Activated T-cell treated with anti-CD3 and anti-CD28 coated beads, Interleukin-2, amount 50 U/mL, for 48 hours (primary cell): ENCODE measurements at places on chromosomes 7 and 10.
A peak's percentile ranks its signal among the peaks of the same experiment; 100 is the strongest.

GRCh38 chr7:66539902-66540375 is 88.7 kb upstream of the KCTD7 start:
- no peak for DNase-seq

- no peak for DNase-seq
These were observed 91.6 kb downstream of the ELMO1 start for GRCh38 chr7:37356911-37357636.

DNA sequence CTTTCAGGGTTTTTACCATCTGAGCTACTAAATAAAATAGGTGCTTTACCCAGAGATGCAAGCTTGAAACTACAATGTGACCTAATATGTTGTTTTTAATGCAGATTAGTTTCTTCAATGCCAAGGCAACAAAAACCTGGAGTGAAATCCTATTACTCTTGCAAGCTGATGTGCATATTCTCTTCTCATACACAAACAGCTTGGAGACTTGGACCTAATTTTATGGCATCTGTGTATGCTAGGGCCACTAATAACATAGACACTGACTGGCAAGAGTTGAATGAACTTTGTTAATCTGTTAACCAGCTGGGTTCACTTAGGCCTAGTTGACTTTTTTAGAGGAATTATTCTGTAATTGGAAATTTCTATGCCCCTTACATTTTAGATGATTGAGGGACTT is 23.4 kb upstream of the SMIM30 start:
- DNase-seq: no peak

DNA sequence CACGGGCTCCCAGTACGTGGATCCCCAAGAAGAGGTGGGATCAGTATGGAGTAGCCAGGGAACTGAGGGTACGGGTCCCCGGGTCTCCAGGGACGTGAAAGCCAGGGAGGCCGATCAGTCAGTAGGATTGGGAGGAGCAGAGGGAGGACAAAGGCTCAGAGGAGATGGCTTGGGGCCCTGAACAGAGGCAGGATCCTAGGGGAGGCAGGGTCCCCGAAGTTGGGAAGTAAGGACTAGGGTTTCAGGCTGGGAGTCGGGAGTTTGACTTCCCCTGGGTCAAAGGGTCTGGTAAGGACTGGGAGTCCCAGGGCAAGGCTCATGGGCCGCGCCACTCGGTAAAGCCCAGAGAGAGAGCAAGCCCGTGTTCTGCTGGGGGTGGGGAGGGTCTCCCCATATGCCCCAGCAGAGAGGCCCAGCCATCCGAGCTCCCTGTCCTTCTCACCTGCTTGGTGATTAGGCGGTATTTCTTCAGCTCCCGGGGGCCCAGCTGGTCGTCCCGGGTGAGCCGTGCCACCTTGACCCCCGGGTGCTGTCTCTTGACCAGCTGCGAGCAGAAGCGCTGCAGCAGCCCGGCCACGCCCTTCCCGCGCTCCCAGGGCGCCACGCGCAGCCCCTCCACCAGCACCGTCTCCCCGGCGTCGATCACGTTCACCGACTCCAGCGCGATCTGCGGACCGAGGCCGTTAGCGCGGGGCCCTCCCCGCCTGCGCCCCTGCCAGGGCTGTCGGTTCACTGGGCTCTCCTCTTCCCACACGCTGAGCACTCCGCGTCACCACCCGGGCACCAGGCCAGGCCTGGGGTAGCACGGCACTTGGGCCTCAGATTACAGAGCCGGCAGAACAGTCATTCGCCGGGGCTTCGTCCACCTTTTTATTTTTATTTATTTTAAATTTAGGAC is 7.0 kb downstream of the NAT16 start:
- DNase-seq: no peak

- no peak for DNase-seq
These were observed 3.4 kb downstream of the LRRC27 start for GRCh38 chr10:132335189-132336063.

DNA sequence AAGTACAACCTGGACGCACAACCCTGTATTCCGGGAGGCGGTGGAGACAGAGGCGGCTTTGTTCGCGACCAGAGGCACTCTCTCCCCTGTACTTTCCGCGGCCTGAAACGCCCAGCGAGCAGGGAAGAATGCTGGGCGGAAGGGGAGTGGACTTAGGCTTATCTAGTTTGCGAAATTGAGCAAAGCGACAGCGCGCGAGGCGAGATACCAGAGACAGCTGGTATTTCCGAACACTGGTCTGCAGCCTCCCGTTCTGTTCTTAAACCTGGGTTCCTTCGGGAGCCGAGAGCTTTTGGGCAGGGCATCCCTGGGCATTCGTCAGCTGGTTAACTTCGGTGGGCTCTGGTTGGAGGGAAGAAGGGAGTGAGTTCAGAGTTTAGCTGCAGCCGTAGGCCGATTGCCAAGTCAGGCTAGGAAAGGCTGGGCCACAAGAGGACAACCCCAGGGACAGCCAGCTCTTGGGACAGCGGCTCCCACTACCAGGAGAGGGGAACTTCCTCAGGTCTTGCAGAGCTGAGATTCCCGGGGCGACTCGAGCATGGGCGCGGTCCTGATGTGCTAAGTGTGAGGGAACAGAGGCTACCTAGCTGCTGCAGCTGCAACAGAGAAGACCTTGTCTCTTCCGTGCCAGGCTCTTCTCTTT is 3.9 kb downstream of the HMX3 start:
- peak; percentile 46 for DNase-seq

DNA sequence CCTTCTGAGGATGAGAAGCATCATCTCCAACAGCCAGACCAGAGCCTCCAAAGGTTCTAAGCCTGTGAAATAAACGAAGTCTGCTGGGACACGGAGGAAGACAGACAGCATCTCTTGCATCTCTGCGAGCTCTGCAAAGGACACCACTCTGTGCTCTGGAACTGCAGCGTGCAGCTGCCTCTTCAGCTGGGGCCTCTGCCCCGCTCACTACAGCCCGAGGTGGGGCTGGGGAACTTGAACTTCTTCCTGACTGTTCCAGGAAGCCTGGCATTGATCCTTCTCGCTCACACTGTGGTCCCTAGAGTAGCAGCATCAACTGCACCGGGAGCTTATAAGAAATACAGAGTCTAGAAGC is 163.3 kb downstream of the USP6NL start:
- DNase-seq: peak; percentile 16

- no peak for DNase-seq
These were observed 39.3 kb downstream of the SEPTIN7 start for GRCh38 chr7:35839860-35840854.

GRCh38 chr10:72355214-72355555 is 466 bp upstream of the DNAJB12 start:
- no peak for DNase-seq

GRCh38 chr7:149454006-149454405 is 6.9 kb downstream of the ZNF777 start:
- DNase-seq: no peak

GRCh38 chr10:92047215-92047614 is 123.6 kb downstream of the BTAF1 start:
- no peak for DNase-seq

DNA sequence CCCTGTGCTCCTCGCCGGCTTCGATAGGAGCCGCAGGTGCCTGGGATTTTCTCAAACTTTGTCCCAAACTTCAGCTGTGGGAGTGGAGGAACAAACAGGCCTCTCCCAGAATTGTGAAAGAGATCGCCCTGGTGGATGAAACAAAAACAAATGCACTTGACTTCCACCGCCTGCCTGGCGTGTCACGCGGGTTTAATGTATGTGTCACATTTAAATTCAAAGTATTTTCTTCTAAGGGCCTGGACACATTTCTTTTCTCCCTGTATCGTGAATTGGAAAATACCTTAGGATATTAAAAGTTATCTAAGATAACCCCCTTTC is 694 bp upstream of the WASL start:
- no peak for DNase-seq

- no peak for DNase-seq
These were observed 86.3 kb upstream of the NANOS1 start for GRCh38 chr10:118943253-118943652.

GRCh38 chr10:74825371-74826141 is 844 bp upstream of the KAT6B start:
- no peak for DNase-seq

GRCh38 chr10:15118615-15119014 is 21.5 kb downstream of the RPP38 start:
- DNase-seq: no peak

DNA sequence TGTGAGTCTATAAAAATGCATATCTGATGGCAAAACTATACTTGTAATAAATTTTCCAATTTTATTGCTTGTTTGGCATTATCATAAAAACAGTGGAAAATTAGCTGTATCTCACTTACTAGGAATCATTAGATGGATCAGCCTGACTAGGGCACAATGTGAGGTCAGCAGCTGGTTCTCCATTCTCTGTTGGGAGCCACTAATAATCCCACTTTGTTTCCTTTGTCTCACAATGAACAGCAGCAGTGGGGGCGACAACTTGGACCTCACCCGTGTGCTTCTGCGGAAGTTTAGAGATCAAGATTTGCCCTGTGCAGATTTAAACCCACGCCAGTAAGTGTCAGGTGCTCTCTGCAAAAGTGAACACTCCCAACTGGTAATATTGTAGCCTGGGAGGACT is 295.5 kb downstream of the ABCA13 start:
- no peak for DNase-seq

GRCh38 chr7:101169110-101169837 is 3.9 kb upstream of the VGF start:
- DNase-seq: peak; percentile 20

GRCh38 chr10:92478536-92478935 is 95.4 kb downstream of the IDE start:
- no peak for DNase-seq

DNA sequence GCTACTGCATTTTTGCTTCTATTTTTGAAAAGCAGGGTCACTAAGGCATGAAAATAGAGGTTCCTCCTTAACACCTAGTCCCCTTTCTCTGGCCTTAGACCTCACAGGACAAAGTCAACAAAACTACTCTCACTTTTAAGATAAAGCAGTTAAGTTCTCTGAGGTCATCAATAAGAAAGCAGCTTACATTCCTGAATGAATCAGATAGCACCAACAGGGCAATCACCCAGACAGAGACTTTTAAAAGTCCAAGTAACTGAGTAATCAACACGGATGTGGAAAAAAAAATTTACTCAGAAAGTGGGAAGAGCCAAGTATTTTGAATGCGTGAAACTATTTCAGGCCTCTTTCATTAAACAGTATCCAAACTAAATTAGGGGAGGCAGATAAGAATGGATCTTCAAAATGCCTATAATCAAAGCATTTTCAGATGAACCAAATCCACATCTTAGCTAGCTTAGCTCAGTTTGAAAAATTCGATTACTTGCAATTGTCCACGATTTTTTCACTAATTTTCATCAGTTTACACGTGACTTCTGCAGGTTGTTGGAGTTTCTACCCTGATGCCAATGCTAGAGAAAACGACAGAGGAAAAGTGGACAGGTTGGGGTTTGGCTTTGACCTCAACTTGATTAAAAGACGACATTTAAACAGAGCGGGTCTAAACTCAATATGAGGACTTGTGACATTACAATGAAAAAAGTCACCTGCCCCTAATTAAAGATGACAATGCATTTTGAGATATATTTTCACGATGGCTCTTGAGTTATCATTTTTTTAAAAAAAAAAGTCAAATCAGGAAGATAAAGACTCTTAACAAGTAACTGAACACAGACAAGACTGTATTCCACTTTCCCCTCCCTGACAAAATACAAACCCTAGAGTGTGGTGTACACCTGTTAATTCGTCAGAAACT is 1.6 kb downstream of the BEND7 start:
- DNase-seq: no peak

DNA sequence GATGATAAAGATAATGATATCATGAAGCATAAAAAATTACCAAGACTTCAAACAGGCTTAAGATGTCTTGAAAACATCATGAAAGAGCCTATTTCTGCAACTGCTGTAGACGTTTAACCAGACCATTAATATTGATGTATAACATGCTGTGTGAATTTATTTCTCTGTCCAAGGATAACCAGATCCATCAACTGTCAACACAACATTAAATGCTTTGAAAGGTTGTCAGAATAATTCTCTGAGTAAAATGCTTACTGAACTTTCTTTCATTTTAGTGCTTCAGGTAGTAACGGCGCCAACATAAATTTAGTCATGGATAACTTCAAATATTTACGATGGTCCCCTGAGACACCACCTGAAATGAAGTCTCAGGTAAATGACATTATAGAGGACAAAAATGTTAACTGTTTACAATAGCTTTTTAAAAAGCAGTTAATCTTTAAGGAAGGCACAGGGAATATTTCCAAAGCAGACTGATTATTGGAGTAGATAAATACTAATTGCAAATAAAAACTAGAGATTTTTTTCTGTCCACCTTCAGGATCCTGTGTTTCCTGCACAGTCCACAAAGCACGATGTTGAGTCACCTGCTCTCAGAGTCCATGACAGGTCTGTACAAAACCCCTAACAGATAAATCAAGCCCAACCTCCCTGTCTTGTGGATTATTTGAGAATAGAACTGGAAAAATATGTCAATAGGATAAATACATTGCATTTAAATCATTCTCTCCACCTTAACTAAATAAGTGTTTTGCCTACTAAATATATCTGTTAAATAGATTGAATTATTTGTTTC is 1213.2 kb downstream of the XPNPEP1 start:
- DNase-seq: no peak

DNA sequence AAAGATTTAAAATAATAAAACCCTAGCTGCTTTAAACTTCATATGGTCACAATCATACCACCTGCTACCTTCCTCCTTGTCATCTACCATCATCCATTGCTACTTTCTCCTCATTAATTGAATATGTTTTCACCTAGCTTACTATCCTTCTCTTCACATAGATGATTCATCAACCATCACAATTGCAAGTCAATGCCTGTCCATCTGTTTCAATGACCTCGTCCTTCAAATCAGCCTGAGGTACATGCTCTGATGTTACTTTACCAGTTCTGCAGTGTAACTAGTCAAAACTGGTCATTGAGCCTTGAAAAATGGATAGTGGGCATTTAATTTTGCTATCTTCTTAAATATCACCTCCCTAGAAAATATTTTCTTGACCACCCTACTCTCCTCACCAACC is 164.7 kb downstream of the SEMA3E start:
- DNase-seq: no peak

DNA sequence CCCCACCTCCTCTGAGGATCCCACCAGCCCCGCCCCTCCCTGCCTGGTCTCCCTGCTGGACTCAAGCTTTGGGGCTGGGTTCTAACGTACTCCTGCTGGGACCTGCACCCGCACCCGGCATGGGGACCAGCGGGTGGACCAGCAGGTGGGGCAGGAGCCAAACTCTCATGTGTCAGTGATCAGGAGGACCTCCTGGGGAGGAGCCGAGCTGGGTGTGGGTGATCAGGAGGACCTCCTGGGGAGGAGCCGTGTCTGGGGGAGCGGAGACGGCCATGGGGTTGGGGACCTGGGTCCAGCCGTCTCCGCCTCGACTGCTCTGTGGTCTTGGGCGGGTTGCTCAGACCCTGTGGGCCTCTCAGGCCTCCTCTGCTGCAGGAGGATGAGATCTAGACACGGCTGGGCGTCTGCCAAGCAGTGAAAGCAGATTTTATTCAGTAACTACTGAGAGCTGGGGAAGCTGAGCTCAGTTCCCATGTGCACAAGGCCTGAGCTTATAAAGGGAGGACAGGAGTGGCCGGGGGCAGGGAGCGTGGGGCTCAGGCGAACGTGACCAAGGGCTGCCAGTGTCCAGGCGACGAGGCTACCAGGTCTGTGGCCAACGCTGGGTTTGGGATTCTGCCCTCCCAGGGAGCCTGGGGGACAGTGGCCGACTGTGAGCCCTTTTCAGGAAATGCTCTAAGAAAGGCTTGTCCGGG is 33.6 kb upstream of the UTF1 start:
- DNase-seq: no peak

- DNase-seq: no peak
These were observed 451.7 kb upstream of the TEX47 start for GRCh38 chr7:89247207-89247606.

GRCh38 chr7:24597014-24597413 is 23.8 kb downstream of the PALS2 start:
- DNase-seq: no peak
